RPMI7951 (cell line): ENCODE measurements at places on chromosomes 16 and 17.

DNA sequence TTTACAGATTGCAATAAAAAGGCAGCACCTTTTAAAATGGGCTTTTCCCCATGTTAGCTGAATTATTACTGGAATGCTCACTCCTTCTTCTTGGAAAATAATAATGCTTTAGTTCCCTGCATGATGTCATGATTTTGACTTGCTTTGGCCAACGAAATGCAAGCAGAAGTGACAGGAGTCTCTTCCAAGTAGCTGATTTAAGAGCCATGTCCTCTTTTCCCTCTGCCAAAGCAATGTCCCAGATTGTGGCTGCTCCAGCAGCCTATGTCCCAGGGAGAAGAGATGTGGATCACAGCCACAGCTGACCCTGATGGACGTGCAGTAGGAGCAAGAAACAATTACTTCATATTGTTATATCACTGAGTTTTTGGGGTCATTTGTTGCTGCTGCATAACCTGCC lies 246.6 kb downstream of the HAPSTR1 start:
- no peak for DNase-seq

DNA sequence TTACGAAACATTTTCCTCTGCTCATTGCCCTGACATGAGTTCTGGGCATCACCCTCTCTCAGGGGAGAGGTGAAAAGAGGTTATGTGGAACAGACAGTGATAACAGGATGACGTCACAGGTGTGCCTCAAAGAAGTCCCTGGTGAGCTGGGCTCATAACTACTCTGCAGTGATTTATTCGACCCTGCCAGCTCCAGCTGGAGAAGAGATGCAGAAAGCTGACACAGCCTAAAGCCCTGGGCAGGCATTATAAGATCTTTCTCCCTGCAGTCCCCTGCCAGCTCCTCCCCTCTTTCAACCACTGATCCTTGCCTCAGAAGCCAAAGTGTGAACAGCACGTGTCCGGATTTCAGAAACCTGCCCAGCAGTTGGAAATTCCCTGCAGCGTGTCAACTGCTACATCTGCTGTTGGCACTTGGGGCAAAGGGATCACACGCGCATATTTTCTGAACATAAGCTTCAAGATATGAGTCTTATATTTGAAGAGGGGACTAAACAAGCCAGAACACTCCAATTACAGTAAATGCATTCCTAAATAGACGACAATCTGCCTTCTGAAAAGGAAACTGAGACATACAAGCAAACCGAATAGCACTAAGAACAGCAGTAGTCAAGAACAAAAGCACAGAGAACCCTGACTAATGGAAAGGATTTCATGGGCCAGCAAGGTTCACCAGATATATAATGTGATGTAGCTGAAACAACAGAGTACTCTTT lies 80.5 kb downstream of the SMG6 start:
- no peak for DNase-seq

- DNase-seq: no peak
Observed at GRCh38 chr16:46844771-46845170, 13.8 kb upstream of the C16orf87 start.

DNA sequence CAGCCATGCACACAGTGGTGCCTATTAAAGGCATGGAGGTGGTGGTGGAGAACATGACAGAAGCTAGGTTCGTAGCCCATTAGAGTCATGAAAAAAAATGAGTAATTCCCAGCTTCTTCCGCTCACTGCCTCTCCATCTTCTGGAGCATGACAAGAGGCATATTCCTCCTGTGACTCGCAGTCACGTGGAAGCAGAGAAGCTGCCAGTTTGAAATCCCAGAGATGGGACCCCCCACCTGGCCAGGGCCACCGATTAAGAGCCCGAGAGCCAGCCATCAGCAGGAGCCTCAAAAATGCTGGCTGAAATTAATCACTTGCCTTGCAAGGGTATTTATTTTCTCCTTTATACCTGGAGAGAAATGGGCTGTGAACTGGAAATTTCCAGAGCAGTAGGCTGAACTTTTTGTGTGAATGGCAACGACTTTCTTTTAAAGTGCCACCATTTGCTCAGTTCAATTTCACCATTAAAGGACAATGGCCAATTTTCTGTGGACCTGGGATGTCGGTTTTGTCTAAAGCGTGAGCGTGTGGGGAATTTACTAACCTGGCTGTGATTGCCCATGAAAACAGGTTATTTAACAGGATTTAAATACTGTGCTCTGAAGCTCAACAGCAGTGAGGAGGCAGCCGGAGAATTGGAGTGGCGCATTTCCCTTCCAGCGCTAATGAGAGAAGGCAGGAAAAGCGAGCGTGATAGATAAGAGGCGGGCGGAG lies 189.7 kb upstream of the SDK2 start:
- DNase-seq: no peak

- no peak for DNase-seq
Observed at GRCh38 chr16:27410761-27411160, 8.8 kb downstream of the IL21R start.

- no peak for DNase-seq
Observed at GRCh38 chr17:49214676-49215360, 4.3 kb downstream of the ABI3 start.

- DNase-seq: no peak
Observed at GRCh38 chr16:8380311-8380710, 210.0 kb downstream of the TMEM114 start.

- no peak for DNase-seq
Observed at GRCh38 chr16:9286930-9287329, 195.5 kb downstream of the HAPSTR1 start.

DNA sequence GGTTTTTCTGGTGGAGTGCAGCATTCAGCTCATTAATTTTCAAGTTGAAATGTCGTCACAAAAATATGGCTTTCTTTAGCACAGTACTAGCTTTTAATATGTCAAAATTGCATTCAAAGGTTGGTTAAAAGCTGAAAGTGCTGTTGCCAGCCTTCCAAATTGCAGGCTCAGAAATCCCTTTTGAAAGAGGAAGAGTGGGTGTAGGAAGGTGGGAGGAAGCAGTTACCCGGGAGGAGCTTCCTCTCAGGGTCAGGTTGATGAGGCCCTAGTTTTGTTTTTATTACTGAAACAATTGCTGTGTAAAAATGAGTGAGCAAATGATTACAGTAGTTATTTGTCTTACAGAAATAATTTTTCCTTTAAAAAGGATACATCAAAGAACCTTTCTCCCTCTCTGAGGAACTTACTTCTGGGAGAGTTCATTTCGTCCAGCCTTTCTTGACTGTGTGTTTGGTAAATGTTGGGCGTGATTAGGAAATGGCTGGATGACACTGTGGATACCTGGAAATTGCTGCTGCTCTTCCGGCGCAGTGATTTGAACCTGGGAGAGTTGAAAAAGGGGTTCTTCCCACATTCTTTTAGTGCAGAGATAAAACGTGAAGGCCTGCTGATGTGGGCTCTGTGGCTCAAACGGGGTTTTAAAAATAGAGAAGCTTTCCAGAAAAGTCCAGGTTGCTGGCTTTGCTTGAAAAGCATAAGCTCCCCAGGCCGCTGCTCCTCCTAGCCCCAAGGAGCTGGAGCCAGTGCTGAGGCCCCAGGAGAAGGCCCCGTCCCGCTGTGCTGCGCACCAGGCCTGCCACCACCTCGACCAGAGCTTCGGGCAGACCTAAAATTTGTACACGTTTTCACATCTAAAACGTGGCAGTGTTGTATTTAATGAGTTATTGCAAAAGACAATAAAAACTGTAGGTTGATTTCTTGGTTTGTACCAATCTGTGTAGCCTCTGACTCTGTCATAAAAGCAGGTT lies 41.7 kb downstream of the SEC14L1 start:
- no peak for DNase-seq

GRCh38 chr16:88727871-88728270 lies 21.6 kb downstream of the CTU2 start:
- no peak for DNase-seq

GRCh38 chr17:39969375-39969774 lies 6.6 kb downstream of the GSDMA start:
- DNase-seq: no peak

GRCh38 chr17:72530454-72530853 lies 409.6 kb downstream of the SOX9 start:
- no peak for DNase-seq

DNA sequence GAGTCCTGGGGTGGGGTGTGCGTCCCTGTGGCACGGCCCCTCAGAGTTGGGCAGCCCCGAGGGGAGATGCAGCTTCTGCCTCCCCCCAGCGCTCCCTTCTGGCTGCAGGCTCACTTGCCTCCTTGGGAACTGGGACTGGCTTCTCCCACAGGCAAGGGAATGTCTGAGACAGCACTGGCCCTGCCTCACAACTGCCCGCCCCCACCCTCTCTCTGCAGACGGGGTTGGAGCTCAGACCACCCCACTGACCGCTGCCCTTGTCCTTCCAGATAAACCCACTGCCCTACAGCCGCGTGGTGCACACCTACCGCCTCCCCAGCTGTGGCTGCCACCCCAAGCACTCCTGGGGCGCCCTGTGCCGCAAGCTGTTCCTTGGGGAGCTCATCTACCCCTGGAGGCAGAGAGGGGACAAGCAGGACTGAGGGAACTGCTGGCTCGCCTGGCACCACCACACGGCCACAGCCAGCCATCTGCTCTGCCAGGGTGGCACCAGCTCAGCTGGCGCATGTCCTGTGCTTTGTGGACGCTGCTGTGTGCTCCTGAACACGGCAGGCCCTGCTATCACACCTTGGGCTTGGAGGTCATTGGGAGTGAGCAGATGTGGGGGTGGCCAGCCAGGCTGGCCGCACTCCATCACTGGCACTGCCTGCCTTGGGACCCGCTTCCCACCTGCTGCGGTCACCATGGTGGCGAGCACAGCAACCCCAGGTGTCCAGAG lies 7.1 kb upstream of the RAB40C start:
- DNase-seq: no peak

DNA sequence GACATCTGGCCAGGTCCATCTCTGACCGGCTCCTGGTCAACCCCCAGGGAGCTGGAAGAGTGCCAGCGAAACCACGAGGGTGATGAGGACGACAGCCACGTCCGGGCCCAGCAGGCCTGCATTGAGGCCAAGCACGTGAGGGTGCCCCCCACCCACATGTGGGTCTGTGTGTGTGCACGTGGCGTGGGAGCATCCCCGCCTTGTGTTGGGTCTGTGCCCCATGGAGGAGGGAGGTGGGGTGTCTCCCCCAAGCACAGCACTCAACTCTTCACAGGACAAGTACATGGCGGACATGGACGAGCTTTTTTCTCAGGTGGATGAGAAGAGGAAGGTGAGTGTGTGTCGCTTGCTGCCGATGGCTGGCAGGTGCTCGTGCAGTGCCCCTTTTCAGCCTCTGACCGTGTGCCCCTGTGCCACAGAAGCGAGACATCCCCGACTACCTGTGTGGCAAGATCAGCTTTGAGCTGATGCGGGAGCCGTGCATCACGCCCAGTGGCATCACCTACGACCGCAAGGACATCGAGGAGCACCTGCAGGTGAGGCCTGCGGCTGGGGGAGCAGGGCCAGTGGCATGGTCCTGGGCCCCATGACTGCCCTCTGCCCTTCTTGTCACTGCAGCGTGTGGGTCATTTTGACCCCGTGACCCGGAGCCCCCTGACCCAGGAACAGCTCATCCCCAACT lies 1.7 kb downstream of the STUB1 start:
- DNase-seq: peak; percentile 70

GRCh38 chr17:17947966-17948365 lies 24.2 kb downstream of the TOM1L2 start:
- no peak for DNase-seq

GRCh38 chr17:34151102-34151501 lies 104.0 kb upstream of the CCL2 start:
- DNase-seq: no peak

DNA sequence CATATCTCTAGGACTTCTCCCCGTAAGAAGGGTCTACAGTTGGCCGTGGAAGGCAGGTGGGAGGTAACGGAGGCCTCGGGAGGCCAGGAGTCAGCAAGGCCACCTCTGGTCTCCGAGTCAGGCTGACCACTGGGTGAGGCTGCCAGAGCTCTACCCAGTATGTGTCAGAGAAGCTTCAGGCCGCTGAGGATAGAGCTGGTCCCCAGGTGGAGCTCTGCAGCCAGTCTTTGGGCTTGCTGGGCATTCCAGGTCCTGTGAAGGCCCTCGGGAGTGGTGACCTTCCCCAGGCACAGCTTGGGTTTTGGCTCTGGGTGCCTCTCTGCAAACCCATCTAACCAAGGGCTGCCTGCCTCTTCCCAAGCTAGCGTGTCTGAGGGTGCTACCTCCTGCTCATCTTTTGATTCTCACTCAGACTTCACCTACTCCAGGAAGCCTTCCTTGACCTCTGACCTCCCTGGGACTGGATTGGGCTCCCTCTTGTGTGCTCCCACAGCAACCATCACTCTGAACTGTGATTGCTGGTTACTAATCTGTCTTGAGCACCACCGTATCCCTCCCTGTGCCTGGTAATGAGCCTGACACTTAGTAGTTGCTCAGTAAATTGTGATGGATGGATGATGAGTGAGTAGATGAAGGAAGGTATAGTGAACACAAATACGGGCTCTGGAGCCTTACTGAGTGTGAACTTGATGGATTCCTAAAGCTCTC lies 22.3 kb downstream of the RHBDL3 start:
- DNase-seq: no peak

GRCh38 chr16:62638964-62639870 lies 603.0 kb upstream of the CDH8 start:
- DNase-seq: no peak

GRCh38 chr16:67254801-67255552 lies 6.2 kb downstream of the SLC9A5 start:
- DNase-seq: no peak

GRCh38 chr16:6209355-6209930 lies 1111.8 kb upstream of the EEF2KMT start:
- DNase-seq: no peak

DNA sequence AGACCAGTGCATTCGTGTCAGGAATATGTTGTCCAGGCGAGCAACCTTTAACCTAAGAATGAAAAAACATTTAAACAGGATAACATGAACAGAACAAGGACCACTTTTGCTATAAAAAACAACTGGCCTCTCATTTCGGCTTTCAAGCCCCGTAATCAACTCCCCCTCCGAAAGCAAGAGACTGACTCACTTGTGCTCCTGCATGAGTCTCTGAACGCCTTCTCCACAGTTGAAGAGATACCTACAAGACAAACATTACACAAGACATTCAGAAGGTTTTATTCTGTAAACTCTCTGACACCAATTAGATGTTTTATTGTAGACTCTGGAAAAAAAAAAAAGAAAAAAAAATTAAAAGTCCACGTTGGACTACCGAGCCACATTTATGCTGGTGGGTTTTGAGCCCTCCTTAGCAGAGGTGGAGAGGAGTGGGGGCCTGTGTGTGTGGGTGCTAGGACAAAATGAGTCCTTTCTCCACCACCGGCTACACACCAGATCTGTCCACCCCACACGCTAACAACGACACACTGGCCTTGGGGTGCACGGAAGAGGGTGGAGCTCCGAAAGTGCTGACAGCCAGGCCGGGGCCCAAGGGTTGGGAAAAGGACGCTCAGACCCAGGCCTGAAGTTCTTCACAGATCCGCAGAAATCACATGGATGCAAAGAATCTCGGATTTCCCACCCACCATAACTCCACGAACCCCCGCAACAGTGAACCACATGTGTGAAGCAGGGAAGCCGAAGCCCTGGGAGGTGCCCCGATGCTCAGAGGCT lies 759 bp downstream of the ELAC2 start:
- DNase-seq: no peak

GRCh38 chr17:47270946-47271705 lies 17.5 kb downstream of the ITGB3 start:
- no peak for DNase-seq

- peak; percentile 4 for DNase-seq
Observed at GRCh38 chr17:58278661-58279015, 2.1 kb downstream of the MPO start.
